ENCODE measurements at places on chromosomes 6 and 20. TPM values are rescaled to one million over a fixed set of nuclear protein-coding genes. Genes with fewer than 3 reads are reported as not detected.

GRCh38 chr20:22217712-22218352 lies 366.5 kb downstream of the FOXA2 start:
- H3K36me3 ChIP-seq, result no peaks in the 10 kb centered on the region
- H3K27ac ChIP-seq, result no peak overlapping the region
- no peak for DNase-seq
- no peaks in the 10 kb centered on the region for H3K4me1 ChIP-seq
- H3K4me3 ChIP-seq, result no peak overlapping the region

DNA sequence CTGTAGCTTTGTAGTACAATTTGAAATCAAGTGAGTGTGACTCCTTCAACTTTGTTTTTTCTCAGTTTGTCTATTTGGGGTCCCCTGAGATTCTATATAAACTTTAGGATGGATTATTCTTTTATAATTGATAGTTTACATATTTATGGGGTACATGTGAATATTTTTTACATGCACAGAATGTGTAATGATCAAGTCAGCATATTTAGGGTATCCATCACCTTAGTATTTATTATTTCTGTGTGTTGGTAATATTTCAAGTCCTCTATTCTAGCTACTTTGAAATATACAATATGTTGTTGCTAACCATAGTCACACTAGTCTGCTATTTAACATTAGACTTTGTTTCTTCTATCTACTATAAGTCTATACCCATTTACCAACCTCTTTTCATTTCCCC lies 50.3 kb downstream of the PLCG1 start:
- DNase-seq, result no peak
- H3K27me3 ChIP-seq, result no peaks in the 10 kb centered on the region
- no peak overlapping the region for H3K4me3 ChIP-seq
- H3K27ac ChIP-seq, result no peak overlapping the region
- peaks cover 18% of the 10 kb centered on the region for H3K36me3 ChIP-seq
- H3K4me1 ChIP-seq, result no peaks in the 10 kb centered on the region

- DNase-seq, result no peak
- no peak overlapping the region for H3K27ac ChIP-seq
- no peaks in the 10 kb centered on the region for H3K27me3 ChIP-seq
- H3K36me3 ChIP-seq, result no peaks in the 10 kb centered on the region
Observed at GRCh38 chr6:154672086-154672485, 61.1 kb upstream of the SCAF8 start.

DNA sequence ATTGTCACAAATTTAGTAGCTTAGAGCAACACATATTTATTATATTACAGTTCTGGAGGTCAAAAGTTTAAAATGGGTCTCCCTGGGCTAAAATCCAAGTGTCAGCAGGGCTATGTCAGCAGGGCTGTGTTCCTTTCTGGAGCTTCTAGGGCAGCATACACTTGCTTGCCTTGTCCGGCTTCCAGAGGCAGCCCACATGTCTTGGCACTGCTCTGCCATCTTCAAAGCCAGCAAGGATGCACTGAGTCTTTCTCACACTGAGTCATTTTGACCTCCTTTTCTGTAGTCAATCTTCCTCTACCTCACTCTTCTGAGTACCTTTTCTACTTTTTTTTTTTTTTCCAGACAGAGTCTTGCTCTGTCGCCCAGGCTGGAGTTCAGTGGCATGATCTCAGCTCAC lies 39.0 kb downstream of the ADGRF4 start:
- no peaks in the 10 kb centered on the region for H3K27me3 ChIP-seq
- no peak for DNase-seq
- H3K36me3 ChIP-seq, result no peaks in the 10 kb centered on the region
- no peaks in the 10 kb centered on the region for H3K4me1 ChIP-seq

GRCh38 chr6:38804358-38804757 lies 89.2 kb downstream of the DNAH8 start:
- no peaks in the 10 kb centered on the region for H3K4me1 ChIP-seq
- no peaks in the 10 kb centered on the region for H3K36me3 ChIP-seq
- no peaks in the 10 kb centered on the region for H3K27me3 ChIP-seq

CPNE5 gene
- 2.4 TPM for total RNA-seq

HLA-E gene
- 1,079 TPM for total RNA-seq

Measured in lower lobe of right lung (tissue), 2 donors.